Activated naive CD4-positive, alpha-beta T cell treated with anti-CD3 and anti-CD28 coated beads for 36 hours (primary cell): ENCODE measurements at places on chromosomes 5 and 9.

DNA sequence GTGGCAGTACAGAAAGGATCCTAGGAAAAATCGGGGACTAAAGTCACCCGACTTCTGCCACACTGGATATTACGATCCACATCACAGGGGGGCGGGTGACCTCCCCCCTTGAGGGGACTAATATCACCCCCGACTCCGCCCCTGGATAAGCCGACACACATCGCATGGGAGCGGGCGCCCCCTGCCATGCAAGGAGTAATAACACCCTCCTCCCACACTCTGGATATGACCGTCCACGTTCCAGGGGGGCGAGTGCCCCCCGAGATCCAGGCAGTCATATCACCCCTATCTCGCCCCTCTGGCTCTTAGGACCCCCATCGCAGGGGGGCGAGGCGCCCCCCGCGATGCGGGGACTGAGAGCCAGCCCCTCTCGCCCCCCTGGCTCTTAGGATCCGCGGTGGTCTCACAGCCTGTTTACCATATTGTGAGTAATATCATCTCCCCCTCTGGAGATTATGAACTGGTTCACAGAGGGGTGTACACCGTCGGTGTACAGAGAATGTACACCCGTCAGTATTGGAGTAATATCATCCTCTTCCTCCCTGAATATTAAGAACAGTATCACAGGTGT lies 423.0 kb downstream of the DIRAS2 start:
- peak; percentile 35 for DNase-seq

- no peak for DNase-seq
Observed at GRCh38 chr5:5080790-5081189, 59.3 kb upstream of the ADAMTS16 start.

- DNase-seq, result no peak
Observed at GRCh38 chr5:81884871-81885270, 87.0 kb upstream of the ATG10 start.

DNA sequence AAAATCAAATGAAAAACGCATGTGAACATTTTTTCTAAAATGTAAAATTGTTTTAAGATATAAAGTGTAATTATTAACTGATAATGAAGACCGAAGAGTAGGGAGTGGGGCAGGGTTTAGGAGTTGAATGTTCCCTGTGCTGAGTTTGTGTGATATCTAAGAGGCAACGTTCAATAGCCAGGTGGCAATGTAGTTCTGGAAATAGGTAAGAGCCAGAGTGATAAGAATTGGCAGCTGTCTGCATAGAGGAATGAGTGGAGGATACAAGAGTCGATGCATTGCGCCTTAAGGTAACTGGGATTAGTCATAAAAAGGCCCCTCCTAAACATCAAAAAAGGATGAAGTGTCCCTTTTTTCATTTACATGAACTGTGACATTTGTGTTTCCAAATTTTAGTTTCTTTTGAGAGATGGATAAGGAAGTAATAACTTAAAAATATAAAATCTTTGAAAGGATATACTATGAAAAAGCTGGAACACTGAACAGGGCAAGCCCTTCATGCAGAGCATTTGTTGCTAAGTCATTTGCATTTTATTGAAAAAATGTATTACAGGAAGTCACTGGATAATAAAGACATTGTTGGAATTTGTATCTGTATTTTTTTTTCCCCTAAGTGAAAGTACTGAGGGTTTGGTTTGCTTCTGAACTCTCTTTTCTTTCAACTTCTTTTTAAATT lies 659.3 kb downstream of the ACTL7B start:
- DNase-seq, result no peak

DNA sequence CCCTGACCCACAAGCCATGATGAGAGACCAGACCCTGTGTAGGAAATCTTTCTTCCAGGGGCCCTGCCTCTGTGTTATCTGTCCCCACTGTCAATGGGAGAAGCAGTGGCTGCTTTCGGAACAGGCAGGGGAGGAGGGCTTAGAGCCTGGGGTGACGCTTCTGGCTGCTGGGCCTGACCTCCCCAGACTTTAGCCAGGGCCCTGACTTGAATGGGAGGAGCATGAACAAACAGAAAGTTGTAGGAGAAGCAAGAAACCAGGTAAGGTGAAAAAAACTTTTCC lies 12.2 kb upstream of the GPX3 start:
- no peak for DNase-seq

GRCh38 chr9:124254261-124254682 lies 3.5 kb upstream of the NEK6 start:
- peak; percentile 65 for DNase-seq

DNA sequence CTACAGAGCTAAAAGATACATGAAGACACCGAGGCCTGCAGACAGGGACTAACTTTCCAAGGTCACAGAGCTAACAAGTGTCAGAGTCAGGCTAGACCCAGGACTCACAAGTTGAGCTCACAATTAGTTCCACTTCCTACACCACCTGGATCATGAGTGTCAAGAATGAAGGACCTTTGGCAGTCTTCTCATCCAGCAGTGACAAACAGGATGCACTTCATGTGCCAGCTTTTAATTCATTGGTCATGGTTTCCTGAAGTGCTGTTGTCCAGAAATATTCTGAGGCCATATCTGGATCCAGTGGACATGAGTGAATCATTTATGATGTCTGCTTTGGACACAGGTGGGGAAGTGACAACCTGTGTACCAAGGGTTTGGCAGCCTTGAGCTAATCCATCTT lies 77.4 kb downstream of the KCNIP1 start:
- DNase-seq, result no peak

DNA sequence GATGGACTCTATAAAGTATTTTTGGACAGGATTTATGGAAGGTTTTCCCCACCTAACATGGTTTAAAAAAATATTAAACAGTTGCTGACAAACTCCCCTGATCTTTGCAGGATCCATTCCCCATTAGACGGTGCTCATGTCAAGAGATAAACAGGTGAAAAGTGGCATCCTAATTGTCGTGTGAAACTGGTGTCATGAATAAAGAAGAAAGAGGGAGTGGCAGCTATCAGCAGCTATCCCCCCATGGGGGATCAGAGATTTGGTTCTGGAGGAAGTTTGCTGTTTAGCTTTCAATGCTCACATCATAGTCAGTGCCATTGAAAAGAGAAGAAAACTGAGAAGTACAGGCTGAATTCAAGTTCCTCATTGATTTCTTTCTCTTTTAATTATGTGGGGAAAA lies 329.3 kb upstream of the BRINP1 start:
- no peak for DNase-seq

- DNase-seq, result no peak
Observed at GRCh38 chr5:50672663-50673062, 6.2 kb downstream of the PARP8 start.

DNA sequence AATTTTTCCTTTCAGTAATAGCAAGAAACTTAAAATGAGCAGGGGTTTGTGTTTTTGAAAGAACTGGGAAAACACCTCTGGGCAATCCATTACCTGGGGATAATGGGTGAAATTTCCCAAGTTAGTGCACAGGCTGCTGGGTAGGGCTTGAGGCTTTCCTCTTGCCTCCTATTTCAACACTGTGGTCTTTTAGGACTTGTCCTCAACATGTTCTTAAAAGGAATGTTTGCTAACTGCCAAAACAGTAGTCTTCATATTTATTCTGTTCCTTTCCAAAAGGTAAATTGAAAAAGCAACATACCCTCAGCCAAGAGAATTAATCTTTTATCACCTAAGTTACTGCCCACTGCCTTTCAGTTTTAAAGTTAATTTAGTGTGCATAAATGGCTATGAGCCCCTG lies 158.3 kb upstream of the CCDC152 start:
- no peak for DNase-seq

DNA sequence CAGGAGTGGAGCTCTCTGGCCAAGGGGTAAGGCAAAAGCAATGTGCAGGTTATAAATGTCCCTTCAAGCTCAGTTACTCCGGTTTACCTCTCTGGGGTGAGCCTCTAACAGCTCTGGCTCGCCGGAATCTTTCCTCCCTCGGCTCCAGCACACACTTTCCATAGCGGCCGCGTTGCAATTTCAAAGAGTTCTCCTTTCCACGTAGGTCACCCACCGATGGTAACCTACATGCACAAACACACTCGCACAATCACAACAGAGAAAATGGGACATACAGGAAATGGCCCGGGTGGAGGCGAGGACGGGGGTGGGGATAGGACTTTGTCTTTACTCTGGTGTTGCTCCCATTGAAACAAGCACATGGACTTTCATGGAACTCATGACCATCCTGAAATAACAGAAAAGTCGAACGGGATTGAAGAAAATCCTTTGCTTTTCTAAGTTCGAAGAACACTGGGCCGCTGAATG lies 1.2 kb downstream of the LHFPL2 start:
- peak; percentile 18 for DNase-seq

DNA sequence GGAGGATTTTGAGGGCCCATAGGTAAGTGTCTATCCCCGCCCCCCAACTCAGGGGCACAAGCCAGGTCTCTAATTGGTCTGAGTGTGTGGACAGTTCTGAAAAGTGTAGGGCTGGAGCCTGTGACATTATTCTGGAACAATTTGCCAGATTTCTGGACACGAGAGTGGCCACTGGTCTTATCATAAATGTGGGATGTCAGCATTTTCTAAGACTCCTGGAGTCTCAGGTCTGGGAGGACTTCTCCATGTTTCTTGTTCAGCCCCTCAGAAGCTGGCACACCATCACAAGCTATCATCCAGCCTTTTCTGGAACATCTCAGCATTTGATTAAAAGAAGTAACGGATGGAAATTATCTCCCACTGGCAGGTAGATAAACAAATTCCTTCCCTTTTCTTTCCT lies 141.4 kb downstream of the SEC61B start:
- DNase-seq, result no peak

DNA sequence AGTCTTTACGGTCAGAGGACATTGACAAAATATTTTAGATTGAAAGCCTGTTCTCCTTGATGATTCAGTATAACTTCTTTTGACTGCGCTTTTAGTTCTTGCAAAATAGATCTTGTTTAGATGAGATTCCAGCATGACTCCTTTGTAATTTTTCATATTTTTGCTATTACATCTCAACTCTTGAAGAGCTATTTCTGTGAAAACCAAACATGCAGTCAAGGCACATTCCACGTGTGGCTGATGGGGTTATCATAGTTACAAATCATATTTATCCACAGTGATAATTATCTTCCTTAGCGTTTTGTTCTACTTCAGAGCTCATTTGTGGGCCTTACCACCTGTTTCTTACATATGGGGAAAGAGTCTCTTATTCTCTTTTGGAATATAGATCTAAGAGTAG lies 238.8 kb upstream of the DMRT1 start:
- DNase-seq, result no peak

DNA sequence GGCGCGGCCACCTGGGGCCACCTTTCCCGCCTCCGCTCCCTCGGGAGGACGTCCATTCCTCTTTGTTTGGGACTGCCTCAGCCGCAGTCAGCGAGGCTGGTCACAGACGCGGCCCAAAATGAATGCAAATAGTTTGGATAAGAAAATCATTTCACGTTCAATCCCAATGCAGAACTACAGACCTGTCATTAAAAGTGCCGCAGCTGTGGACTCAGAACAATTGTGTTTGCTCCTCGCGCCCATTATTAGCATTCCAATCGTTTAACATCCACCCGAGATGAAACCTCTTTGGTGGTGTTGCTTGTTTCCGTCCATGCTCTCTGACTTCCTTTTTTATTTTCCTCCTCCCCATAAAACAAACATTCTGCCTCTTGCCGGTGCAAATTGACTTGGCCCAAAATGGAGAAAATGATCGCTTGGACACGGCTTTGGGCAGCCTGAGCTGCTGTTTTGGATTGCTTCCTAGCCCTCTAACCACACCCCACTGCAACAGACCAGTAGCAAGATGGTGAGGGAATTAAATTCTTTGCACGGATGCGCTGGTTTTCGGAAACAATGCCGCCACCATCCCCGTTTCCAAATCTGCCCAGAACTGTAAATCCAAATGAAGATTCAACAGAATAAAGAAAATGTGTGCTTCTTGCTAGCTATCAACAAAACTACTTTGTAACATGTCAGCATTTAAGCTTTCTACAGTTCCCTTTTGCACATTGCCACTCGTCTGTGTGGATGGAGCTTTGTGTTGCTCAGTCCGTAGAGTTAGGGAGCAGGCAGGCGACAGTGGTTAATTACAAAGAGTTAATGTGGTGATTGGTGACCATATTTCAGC lies 784 bp downstream of the NLN start:
- no peak for DNase-seq

DNA sequence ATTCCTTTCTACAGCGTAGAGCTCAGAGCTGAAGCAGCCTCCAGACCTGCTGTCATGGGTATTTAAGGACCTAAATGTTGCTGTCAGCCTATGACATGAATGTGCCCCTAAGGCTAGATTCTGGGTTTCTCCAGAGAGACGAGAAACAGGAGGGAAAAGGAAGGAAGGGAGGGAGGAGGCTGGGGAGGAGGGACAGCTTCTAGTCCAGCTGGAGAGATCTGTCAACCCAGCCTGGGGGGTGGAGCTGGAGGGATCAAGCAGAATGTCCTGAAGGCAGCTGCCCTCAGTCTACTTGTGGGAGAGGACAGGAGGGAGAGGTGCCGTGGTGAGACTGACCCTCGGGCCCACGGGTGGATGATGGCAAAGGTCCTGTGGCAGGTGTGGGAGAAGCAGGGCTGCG lies 1.1 kb upstream of the DBH start:
- no peak for DNase-seq

GRCh38 chr5:106862450-106863193 lies 808.1 kb downstream of the EFNA5 start:
- no peak for DNase-seq

DNA sequence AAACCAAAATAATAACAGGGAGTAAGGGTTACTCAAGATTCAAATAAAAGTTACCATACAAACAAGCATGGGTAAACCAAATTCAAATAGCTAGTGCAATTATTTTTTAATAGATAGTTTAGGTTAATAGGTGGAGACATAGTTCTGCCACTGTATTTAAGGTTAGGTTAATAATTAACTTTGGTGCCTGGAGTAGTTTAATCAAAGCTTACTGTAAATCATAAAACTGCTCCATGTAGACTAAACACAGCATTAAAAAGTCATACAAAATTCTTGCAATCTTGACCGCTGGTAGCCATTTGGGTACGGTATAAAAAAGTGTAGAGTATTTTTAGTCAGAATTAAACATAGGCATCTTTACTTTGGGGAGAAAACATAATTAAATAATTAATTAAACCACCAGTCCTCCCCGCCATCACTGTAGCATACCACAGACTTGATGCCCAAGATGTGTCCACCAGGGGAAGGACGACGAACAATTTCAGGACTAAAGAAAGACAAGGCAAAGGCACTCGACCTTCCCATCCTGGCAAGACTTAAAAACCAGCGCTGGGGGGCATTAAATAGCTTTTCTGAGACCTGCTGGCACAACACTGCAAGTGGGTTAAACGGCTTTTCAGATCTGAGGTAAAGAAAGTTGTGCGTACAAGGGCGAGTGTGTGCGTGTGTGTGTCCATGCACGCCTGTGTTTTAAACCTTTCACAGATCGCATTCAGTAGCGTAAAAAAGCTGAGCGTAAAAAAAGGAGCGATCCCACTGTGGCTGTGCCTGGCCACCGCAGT lies 2.9 kb downstream of the SEMA6A start:
- no peak for DNase-seq

DNA sequence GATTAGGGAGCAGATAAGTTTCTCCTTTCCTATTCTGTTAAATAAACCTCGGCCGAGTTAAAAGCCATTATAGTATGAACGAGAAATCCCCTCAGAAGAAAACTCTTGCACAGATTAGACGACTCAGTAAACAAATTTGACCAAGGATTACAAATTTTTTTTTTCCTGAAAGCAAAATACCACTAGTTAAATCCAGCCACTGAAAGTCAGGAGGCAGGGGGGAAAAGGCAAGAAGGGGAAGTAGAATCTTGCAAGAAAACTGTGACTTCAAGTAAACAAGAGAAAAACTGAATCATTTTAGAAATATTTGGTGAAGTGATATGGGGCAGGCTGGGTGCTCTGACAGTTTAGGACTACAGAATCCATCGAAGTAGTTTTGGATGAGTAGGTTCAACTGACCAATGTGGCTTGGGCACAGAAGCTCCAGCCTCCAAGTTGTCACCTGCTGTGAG lies 251.0 kb downstream of the DENND1A start:
- no peak for DNase-seq

- no peak for DNase-seq
Observed at GRCh38 chr9:110316261-110317075, 21.2 kb downstream of the TXNDC8 start.
